ENCODE measurements at places on chromosomes 1 and 21.

DNA sequence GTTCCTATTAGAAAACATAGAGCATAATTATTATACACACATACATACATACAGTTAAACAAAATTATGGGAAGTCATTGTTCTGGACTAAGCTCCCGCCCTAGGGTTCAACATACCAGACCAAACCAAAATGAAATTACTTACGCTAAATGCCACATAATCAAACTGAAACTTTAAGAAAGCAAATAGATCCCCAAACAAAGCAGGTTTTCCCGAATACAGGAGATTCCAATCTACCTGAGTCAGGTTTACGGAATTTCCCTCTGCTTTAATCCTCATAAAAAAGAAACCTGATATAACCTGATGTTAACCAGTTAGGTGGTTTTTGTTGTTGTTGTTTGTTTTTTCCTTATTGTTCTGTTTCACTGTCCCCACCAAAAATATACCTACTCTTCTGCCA, 1886.9 kb downstream of the NCAM2 start:
- no peak for DNase-seq

- DNase-seq, result peak; percentile 46
These were observed 50.0 kb upstream of the SLC19A1 start for GRCh38 chr21:45592208-45592619.

GRCh38 chr1:233172201-233172600, 123.3 kb downstream of the PCNX2 start:
- DNase-seq, result no peak

DNA sequence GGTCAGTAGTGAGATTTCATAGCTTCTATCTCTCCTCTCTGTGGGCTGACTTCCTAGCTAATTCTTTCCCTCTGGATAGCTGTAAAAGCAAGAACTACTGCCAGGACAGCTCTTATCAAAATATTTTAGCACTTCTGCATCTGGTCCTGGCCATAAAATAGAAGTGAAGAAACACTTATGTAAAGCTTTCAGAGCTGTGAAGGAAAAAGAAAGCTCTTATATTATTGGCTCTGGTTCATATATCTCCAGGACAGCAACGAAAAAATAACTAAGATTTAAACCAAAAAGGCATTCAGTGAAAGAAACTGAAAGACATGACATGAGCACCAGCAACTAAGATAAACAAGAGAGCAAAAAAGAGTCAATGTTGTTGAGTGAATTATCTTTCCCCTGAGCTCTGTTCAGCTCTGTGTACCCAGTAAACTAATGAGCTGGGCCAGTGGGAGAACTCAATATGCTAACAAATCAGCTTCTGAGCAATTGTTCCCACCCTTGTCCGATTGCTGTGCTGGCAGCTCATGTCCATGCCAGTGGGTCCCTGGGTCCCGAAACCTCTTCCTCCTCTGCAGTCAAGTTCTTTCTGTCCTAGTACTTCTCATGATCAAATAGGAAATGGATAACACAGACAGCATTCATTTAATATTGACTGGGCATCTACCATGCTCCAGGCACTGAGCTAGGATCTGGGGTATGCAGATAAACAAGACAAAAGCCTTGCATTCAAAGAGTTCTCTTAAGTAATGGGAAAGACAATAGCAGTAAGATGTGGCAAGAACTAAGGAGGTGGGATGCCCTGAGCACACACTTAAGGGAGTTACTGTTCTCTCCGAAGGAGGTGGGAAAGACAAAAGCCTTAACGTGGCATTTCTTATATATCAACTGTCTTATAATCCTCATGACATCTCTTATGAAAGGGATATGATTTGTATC, 45.3 kb upstream of the MAN1A2 start:
- no peak for DNase-seq

DNA sequence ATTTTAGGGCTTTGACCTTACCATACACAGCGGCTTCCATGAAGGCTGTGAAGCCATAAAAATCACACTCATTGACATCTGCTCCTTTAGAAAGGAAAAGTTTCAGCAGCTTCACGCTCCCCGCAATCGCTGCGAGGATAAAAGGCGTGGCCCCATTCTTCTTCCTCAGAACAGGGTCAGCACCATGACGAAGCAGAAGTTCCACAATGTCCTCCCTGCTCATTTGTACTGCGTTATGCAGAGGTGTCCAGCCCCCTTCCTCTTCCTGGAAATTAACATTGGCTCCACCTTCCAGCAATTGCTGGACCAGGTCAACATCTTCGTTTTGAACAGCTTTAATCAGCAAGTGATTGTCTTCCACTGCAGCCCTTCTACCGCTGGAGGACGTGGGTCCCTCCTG, 2.7 kb downstream of the RNASEL start:
- DNase-seq, result no peak

GRCh38 chr1:117142200-117142599, 20.7 kb upstream of the TRIM45 start:
- no peak for DNase-seq

- DNase-seq, result no peak
These were observed 43.3 kb downstream of the TP73 start for GRCh38 chr1:3695326-3696217.

DNA sequence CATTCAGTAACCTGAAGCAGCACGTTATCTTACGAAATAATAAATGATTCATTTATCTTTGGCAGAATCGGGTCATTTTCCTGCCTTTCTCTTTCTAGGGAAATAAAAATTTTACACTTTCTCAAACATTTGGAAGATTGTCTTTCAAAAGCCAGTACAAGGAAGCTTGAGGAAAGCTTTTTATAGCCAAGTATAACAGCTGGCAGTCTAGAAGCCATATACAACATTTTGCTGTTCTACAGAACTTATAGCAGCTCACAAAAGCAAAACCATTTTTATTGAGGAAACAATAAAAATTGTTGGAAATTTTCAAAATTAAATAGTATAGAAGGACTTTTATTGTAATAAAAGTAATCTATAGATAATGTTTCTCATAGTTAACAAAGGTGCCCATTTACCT, 448.6 kb downstream of the SMYD3 start:
- no peak for DNase-seq

DNA sequence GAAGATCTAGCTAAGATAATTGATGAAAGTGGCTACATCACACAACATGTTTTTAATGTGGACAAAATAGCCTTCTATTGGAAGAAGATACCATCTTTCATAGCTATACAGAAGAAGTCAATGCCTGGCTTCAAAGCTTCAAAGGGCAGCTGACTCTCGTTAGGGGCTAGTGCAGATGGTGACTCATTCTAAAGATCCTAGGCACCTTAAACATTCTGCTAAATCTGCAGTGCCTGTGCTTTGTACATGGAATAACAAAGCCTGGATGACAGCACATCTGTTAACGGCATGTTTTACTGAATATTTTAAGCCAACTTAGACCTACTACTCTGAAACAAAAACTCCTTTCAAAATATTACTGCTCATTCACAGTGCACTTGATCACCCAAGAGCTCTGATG, 65.6 kb upstream of the USP24 start:
- no peak for DNase-seq

DNA sequence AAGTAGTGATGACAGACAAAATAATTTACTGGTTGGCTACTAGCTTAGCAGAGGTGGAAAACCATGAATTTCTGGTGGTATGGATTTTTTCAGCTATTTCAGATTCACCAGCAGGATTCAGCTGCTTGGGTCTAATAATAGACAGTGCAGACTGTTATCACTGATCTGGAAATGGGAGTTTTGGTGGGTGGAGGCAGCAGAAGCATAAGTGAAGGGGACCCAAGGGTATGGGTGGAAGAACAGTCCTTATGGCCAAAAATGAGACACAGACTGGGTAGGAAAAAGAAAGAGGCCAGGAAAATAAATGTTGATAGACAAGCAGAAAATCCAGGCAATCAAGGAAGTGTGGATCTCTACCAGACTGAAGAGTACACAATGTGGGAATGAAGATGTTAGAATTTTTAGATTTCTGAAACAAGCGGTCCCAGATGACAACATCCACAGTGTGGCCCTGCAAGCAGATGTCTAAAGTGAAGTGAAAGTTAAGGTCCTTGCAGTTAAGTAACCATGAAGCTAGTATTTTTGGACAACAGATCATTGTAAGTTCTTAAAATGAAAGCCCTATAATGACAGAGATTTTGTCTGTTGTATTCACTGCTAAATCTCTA, 24.7 kb downstream of the LYST start:
- no peak for DNase-seq

- DNase-seq, result no peak
These were observed 716.4 kb downstream of the AMY1C start for GRCh38 chr1:104466068-104466467.

- DNase-seq, result peak; percentile 41
These were observed 5.0 kb downstream of the PRELP start for GRCh38 chr1:203480525-203481084.

DNA sequence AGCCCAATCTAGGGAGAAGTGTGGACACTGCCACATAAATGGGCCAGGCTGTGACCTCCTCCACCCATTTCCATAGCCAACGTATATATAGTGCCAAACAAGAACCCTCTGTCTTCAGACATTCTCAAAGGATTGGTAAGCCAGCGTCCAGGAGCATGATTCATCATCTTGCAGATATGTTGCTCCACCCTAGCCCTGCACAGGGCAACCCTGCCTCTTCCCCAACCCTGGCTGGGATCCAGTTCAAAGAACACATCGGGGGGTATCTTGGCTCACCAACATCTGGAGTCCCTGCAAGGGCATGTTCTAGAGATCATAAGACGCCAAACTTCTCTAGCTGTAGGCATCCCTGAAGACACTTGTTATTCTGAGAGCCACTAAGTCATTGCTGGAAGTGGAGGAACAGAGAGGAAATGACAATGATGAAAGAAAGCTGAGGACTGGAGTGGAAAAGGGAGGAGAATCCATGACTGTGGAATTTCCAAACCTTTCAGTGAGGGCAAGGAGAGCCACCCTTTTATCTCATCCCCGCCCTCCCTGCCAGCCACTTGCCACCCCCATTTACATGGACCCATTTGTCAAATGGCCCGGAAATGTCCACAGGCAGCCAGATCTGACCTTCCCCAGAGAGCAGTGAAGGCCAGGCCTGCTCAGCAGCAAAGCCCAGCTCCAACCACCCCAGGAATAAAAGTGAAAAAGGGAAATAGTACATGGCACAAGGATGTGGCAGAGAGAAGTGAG, 144.1 kb upstream of the CTTNBP2NL start:
- no peak for DNase-seq

GRCh38 chr1:7287013-7287412, 484.1 kb upstream of the VAMP3 start:
- no peak for DNase-seq

DNA sequence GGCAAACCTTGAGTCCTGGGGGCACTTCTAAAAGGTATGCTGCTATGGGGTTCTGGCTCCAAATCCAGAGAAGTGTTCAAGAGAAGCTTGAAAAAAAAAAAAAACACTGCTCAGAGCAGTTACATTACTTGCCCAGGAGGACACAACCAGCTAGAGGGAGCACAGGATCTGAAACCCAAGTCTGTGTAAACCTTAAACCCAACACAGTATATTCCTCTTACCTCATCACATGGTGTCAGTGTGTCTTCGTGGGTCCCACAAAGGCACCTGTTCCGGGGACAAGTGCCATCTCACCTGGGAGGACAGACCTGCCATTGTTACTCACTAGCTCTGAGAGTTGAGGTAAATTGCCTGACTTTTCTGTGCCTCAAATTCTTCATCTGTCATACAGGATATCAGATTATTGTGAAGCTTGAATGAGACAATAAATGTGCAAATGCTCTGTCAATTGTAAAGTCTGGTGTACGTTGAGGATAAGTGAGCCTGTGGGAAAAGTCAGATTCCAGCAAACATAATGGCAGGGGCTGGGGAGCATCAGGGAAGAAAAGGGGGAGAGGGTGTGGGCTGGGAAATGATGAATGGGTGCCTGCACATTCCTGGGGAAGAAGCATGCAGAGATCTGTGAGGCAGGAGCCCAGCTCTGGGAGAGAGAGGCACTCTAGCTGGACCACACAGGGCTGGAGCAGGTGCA, 170.4 kb upstream of the ZC3H12A start:
- no peak for DNase-seq

GRCh38 chr1:175981128-175981527, 226.0 kb downstream of the COP1 start:
- DNase-seq, result no peak

DNA sequence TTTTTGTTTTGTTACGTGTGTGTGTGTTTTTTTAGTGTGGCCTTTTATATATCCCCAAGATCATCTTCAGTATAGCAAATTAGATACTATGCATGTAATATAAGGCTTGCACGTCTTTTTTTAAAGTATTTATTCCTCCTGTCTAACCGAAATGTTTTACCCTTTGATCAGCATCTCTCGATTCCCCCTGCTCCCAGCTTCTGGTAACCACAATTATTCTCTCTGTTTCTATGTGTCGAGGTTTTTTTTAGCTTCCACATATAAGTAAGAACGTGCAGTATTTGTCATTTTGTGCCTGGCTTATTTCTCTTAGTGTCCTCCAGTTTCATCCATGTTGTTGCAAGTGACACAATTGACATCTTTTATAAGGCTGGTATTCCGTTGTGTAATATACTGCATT, 18.7 kb downstream of the CEP85 start:
- no peak for DNase-seq

GRCh38 chr1:166307261-166308188, 140.7 kb upstream of the FAM78B start:
- no peak for DNase-seq

- no peak for DNase-seq
These were observed 2.5 kb downstream of the SMIM1 start for GRCh38 chr1:3774946-3775489.
